Activated CD4-positive, alpha-beta T cell treated with anti-CD3 and anti-CD28 coated beads, Interleukin-2, amount 50 U/mL, for 1 hour (primary cell): ENCODE measurements at places on chromosomes 6 and 20.

DNA sequence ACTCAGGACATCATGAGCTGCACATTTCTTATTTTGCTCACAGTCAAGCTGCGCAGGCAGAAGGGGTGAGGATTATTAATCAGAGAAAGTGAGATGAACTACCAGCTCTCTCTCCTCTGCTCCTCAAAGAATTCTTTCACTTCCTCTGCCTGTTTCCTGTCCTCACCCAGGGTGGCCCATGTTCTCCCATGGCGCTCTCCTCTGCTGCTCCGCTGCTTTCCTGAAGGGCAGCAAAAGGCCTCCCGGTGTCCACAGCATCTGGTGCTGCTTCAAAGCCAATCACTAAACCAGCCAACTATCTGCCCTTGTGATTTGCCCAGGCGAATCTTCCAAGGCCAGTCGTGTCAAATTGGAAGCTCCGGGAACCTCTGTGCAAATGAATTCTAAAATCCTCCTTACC is 324.2 kb downstream of the TPBG start:
- no peak for DNase-seq

DNA sequence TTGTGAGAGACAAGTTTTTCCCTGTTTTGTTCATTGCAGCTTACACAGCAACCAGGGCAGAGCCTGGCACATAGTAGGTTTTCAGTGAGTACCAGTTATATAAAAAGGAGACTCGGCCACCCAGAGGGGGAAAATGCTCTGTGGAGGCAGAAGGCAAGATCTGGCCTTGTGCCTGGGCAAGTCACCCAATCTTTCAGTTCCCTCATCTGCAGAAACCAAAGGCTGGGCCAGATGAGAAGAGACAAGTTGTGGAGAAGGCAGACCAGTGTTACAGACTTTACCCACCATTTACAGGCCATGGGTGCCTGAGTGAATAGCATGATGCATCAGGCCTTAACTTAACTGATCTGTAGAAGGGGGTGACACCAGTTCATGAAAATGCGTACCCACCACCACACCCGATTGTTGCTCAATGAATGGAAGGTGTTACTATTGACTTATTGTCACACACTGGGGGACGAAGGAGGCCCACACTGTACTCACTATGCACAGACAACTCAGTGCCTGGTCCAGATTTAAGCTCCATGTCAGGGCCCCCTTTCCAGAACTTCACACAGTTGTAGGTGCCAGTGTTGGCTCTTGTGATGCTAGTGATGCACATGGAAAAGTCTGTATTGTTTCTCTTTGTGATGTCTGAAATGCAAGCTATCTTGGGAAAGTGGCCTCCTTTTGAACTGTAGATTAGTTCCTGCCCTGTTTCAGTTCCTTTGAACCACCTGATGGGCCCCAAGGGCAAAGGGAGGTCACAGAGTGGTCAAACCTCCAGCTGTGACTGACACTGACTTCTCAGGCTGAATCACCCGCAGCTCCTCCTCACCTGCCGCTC is 64.3 kb upstream of the SIRPG start:
- DNase-seq, result no peak

DNA sequence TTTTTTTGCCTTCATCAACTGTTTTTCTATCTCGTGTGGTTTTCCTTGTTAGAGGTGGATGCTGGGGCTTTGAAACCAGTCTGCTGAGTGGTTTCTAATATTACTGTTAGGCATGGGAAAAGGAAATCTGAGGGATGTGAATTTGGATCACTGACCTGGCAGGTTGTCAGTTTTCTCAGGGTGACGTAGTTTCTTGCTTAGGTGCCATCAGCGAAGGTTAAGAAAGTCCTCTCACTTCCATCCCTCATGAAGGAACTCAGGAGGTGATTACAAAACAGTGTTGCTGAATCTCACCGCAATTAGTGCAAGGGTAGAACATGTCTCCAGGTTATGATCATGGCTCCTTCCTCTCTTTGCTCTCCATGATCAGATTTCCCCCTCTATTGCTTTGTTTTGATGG is 135.9 kb downstream of the SOX4 start:
- no peak for DNase-seq

- no peak for DNase-seq
Observed at GRCh38 chr6:3151691-3152090, 5.7 kb downstream of the TUBB2A start.

GRCh38 chr20:38242848-38243708 is 17.5 kb downstream of the KIAA1755 start:
- DNase-seq, result no peak

GRCh38 chr6:5338177-5338960 is 77.1 kb downstream of the FARS2 start:
- no peak for DNase-seq

DNA sequence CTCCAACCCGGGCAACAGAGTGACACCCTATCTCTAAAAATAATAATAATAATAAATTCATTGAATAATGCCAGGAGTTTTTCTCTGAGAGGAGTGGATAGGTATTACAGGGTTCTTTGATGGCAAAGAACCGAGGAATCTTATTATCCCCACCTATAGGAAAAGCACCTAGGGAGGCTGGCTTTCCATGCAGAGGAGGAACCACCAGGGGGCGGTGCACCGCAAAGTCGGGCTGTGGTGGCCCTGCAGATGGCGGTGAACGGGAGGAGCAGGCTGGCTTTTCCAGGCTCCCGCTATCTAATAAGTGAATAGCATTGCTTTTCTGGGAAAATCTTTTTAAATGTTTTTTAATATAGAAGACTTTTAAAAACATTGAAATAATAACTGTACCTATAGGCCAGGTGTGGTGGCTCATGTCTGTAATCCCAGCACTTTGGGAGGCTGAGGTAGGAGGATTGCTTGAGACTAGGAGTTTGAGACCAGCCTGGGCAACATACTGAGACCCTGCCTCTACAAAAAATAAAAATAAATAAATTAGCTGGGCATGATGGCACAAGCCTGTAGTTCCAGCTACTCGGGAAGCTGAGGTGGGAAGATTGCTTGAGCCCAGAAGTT is 864.2 kb downstream of the KIF16B start:
- DNase-seq, result peak; percentile 13

DNA sequence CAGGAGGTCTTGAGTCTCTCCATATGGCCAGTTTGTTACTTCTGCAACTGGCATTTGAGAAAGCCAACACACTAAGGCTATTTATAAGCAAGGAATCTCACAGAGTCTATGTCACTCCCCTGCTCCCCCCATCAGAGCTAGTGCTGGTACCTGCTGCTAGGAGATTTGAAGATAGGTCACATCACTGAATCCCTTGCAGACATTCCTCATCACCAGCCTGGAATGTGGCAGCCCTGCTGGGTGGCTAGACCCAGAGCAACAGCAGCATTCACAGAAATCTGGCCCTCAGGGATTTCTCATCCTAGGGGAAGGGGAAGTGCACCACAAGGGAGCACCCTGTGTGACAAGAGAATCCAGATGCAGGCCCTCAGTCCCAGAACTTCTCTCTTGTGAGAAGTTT is 672.1 kb downstream of the HACE1 start:
- DNase-seq, result no peak

DNA sequence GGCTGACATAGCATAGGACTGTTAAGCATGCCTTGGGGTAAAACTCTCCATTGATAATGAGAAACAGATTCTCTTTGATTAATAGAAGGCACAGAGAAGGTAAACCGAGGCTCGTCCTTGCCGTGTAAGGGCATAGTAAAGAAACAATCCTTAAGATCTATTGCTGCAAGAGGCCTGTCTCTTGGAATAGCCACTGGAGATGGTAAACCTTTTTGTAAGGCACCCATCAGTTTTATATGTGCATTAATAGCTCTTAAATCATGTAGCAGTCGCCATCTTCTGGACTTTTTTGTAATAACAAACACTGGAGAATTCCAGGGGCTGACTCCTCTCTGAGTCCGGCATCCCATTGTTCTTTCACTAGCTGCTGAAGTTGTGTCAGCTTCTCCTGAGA is 8.4 kb upstream of the ABHD12 start:
- peak; percentile 13 for DNase-seq

GRCh38 chr6:44081753-44082152 is 45.5 kb downstream of the MRPL14 start:
- no peak for DNase-seq
